ENCODE measurements at places on chromosomes 5 and 9.
A peak's percentile ranks its signal among the peaks of the same experiment; 100 is the strongest.

GRCh38 chr5:174624733-174625522 is 99.5 kb upstream of the MSX2 start:
- DNase-seq, result no peak

DNA sequence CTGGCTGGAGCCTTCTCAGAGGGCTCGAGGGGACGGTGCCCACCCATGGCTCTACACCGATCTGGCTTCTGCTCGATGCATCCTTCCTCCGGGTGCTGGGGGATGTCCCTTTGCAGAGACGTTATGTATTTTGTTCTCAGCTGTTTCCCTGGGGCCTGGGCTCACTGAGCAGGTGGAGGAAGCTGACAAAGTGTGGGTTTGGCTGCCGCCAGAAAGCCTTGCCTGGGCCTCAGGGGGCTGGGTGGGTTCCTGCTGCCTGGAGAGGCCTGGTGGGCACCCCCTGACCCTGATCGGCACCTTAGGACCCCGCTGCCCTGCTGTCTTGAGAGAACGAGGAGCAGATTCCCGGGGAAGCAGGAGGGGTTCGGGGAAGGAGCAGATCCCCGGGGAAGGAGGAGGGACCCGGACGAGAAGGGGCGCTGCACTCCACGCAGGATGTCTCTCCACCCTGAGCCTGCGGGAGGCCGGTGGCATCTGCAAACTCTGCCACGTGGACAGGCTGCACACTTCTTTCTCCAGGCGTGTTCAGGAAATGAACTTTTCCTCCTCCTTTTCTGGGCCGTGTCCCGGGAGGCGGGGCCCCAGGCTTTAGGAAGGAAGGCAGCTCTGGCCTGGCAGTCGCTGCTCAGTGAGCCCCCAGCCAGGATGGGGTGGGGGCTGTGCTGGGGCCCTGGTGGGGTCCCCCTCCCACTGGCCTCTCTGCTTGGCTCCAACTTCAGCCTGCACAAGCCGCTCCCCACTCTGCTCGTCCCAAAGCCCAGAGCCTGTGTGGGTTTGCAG is 148.9 kb downstream of the RXRA start:
- DNase-seq, result peak; percentile 41

- no peak for DNase-seq
Measured at GRCh38 chr9:71524516-71524915, 243.8 kb downstream of the CEMIP2 start.

DNA sequence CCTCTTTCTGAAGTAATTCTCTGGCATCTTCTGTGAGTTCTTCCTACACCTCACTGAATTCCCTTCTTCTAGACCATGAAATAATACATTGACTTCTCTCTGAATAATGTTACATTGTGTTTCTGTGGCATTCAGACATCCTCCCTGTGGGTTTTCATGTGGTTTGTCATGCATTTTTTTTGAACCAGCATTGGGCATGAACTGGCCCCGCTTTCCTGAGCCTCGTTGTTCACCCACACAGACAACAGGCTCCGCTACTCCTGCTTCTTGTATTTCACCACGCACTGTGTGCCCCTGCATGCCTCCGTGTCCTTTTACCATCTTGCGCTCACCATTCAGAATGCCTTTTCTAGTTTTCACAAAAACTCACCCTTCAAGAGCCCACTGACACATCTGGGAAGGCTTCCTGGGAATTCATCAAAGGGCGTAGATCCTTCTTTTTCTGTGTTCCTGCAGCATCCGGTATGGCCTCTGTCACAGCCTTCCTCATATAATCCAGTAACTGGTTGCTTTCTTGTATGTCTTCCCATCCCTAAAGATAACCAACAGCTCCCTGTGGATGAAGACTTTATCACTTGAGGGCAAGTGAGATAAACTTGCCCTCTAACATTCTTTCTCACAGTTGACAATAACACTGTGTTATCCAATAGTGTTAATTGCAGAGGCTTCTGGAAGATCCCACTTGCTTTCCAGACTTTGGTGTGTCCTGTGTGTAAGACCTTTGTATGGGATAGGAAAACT is 51.5 kb upstream of the ADAMTSL1 start:
- no peak for DNase-seq

DNA sequence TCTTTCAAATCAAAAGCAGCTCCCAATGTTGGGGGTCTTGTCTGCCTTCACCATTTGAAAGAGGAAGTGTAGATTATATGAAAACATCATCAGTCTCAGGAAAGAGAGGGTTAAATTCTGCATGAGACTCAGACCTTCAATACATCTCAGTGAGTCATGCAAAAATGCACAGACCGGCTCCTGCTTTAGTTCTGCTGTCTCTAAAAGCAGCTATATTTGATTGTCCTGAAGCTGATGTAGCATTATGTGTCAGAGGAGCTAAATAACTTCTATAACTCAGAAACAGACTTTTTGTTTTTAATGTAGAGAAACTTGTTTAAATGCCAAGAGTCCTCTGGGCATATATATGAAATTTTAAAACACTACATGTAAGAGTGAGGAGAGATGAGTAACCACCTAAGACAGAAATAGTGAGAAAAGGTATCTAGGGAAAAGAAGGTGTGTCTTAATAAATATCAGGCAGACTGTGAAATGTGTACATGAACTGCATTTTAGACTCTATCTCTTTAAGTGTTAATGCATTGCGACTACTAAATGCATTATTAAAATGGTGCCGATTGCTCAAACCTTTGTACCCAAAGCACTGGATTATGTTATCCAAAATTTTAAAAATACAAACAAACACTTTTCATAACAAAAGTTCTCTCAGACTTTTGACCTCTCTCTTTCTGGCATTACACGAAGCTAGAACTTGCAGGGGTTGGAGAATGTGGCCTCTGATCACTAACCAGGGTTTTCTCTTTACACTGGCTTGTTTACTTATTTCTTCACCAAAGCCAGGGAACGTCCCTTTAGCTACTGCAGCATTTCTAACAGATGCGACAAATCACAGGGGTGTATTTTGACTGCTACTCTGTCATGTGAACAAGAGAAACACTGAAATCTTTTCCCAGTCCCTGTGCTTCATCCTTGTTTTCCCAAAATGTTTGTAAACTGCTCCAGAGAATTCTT is 302.3 kb downstream of the ARL15 start:
- no peak for DNase-seq

DNA sequence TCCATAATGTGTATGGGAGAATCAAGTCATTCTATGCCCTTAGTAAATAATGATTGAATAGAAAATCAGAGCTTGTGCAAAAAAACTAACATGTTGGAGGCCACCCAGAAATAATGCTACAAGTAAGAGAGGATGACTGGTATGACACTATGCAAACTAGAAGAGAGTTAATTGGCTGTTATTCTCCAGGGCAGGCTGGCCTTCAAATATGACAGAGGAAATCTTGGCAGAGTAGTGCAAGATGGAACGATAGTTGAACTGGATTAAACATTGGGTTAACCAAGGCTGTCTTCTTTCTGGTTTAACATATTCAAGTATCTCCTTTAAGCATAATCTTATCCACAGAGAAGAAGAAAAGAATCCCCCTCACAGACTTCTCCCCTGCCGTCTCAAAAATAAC is 196.1 kb downstream of the MPDZ start:
- no peak for DNase-seq

GRCh38 chr5:53095931-53096525 is 13.5 kb downstream of the MOCS2 start:
- DNase-seq, result peak; percentile 56

GRCh38 chr5:138212828-138213160 is 329 bp downstream of the CDC23 start:
- no peak for DNase-seq

GRCh38 chr9:123370526-123371227 is 14.7 kb downstream of the CRB2 start:
- DNase-seq, result no peak

DNA sequence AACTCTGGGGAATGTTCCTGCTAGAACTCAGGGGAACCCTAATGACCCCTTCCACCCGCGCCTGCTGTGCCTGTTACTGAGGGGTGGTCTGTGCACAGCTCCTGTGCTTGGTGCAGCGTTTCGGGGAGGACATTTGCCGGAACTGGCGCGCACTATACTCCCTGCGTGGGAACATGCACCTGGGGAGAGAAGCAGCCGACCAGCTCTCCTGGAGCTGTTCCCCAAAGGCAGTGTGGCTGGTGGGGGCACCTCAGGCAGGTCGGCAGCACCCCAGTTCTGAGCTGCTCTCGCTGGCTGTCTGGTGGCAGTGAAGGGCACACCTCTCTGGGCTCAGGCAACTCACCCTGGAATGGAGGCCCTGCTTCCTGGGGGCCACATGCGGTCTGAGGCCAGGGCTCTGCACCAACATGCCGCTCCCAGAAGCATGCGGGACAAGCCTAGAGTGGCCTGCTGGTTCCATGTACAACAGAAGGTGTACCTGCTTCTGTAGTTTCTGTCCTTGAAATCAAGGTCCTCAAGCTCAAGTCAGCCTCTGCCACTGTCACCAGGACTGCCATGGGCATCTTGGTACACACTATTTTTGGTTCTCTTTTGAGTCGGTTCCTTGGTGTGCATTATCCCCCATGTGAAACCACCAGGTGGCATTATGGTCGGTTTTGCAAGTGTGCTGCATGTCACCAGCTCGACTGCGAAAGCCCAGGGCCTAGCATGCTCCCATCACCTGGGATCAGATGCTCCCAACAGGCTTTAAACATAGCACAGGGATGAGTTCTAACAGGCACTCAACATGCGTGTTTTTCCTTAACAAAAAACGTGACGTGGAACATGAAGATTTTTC is 7.8 kb upstream of the MRNIP start:
- DNase-seq, result no peak

- DNase-seq, result no peak
Measured at GRCh38 chr9:110334183-110334582, 3.5 kb downstream of the TXNDC8 start.

- DNase-seq, result no peak
Measured at GRCh38 chr9:125973547-125973946, 226.4 kb downstream of the PBX3 start.

DNA sequence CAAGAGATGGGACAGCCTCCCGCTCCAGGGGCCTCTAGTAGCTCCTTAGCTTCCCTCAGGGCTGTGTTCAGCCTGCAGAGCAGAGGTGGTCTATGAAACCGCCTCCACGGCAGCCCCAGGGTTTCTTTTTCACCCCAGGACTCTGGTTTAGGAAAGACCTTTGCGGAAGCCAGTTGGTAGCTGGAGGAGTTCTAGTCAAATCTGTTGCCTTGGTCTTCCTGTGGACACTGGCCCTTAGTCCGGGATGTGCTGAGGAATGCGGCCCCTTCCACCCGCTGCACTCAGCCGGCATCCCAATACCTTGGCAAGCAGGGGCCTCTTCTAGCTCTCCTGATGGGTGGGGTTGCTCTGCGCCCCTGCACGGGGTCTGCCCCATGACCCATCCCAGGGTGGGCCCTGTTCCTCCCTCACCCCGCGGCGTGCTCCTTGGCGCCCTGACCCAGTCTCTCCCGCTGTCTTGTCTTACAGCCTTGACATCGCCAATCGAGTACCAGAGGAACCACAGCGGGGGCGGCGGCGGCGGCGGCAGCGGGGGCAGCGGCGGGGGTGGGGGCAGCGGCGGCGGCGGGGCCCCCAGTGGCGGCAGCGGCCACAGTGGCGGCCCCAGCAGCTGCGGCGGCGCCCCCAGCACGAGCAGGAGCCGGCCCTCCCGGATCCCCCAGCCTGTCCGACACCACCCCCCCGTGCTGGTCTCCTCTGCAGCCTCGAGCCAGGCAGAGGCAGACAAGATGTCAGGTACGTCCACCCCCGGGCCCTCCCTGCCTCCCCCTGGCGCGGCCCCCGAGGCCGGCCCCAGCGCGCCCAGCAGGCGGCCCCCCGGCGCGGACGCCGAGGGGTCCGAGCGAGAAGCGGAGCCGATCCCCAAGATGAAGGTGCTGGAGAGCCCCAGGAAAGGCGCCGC is 94.3 kb upstream of the OTULINL start:
- DNase-seq, result no peak

DNA sequence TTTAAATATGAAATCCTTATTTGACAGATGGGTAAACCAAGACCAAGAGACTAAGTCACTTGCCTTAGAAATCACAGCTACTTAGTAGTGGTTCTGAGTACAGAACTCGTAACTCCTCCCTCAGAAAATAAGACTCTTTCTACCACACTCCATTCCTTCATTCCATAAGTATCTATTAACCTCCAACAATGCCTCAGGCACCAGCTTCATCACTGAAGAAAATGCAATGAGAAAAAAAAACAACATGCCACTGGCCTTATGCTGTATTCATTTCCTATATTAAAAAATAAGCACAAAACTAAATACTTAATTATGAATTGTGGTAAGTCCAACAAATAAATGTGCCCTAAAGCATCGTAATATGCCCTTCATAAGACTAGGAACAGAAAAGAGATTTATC is 13.5 kb upstream of the FREM1 start:
- DNase-seq, result no peak

- DNase-seq, result no peak
Measured at GRCh38 chr9:37174247-37174646, 53.9 kb downstream of the ZCCHC7 start.

- no peak for DNase-seq
Measured at GRCh38 chr9:134514503-134514902, 127.1 kb upstream of the COL5A1 start.

DNA sequence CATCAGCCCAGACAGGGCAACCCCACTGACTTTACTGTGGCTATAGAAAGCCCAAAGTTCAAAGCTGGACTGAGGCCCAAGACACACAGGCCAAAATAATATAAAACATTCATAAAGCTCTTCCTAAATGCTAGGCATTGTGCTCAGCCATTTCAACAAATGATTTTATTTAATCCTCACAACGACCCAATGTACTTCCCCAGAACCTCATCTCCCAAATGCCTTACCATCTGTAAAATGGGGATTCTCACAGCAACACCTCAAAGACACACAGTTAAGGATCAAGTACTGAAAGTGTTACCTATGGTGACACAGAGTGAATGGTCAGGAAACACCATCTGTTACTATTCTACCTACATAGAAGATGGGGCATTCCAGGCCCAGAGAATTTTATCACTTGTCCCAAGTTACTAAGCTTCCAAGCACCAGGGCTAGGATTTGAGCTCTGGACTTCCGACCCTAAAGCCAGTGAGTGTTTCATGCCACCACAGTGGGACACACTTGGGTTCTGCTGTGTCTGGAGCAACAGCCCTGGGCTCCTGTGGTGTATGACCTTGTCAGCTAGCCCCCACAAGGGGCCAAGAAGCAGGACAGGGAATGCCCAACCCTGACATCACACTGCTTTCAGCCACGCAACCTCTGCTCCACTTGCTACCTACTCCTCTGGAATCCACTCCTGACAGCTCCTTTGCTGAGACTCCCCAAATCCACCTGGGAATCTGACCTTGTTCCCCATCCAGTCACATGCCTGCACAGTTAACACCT is 15.1 kb downstream of the SHB start:
- no peak for DNase-seq

GRCh38 chr5:128684961-128685360 is 146.9 kb upstream of the FBN2 start:
- no peak for DNase-seq

- DNase-seq, result no peak
Measured at GRCh38 chr5:138989720-138990119, 114.6 kb upstream of the LRRTM2 start.

Data from memory B cell (primary cell).